ENCODE measurements at places on chromosomes 5 and 9.

DNA sequence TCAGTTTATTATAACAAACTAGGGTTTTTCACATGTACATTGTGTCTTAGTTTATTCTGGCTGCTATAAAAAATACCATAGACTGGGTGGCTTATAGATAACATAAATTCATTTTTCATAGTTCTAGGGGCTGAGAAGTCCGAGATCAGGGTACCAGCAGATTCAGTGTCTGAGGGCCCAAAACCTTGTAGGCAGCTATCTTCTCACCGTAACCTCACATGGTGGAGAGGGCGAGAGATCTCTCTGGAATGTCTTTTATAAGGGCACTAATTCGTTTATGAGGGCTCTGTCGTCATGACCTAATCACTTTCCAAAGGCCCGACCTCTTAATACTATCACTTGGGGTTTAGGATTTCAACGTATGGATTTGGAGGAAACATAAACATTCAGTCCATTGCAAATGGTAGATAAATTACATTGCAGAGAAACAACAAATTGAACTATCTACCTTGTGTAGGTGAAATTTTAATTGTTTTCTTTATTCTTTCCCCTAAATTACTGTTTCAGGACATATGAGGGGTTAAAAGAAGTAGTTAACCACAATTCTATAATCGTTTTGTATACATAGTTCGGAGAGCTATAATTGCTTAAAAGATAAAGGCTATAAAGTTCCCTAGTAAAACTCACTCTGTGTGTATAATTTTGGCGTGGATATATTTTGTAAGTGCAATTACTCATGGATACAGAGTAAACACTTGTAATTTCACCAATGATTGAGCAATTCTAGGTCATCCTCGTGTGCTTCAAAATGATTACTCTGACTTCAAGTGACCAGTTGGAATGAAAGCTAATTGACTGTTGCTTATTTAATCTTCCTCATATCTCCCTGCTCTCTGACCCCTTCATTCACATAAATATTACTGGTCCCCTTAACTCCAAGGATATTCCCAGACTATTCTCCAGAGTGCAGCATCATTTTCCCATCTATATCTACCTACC is 247.5 kb upstream of the TMEM161B start:
- DNase-seq, result no peak

GRCh38 chr5:16260000-16260399 is 80.4 kb upstream of the MARCHF11 start:
- DNase-seq, result no peak

DNA sequence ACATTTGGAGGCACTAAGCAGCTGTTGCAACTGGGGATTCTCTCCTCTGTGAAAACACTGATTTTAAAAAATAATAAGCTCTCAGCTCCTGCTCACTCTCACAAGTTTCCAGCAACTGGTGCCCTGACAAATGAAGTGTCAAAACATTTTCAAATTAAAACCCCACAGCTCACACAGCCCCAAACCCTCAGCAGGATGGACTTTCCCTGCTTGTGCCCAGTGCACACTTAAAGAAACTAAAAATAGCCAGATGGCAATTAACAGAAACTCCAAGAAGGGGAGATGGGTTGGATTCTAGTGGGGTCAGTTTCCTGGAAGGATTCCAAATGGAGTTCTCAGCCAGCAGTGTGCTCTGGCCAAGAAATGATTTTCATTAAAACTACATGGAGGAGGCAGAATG is 163.0 kb upstream of the PUM3 start:
- no peak for DNase-seq

DNA sequence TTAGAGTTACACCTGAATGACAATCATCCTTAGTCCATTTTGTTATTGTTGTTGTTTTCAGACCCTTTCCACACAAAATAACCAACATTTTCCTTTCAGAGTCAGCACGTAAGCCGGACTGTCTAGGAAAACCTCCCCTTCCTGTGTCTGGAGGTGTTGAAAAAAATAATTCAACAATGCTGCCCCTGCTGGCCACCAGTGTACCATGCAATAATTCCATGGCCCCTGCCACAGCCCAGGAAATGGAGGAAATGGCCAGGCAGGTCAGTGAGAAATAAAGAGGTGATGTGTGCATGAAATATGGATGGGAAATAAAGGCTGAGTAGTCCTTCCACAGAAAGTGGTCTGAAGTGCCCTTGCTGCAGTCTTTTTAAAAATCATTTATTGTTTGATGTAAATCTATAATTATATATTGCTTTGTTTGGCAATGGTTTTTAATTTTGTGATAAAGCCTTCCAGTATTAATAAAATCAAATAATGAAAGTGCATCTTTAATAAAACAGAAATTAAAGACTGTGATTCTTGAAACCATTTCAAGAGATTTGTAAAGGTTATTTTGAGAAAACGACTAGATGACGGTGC is 152.8 kb upstream of the PAPPA start:
- no peak for DNase-seq

GRCh38 chr9:127776195-127776923 is 2.1 kb downstream of the SH2D3C start:
- DNase-seq, result peak; percentile 56

DNA sequence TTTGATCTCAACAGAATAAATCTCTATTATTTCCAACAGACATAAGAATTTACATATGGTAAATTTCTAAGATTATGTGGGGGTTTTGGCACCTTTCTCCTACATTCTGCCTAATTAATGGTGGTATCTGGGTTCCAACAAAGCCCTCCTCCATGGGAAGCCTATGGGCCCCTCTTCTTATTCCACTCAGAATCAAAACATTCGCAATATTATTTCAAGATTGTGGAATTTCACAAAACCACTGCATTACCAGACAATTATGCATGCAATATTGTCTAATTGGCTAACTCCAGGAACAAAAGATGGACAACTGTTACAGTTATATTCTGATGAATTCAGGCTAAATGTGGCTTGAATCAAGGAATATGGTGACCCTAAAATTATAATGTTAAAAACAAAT is 434.0 kb downstream of the NFIB start:
- DNase-seq, result no peak

DNA sequence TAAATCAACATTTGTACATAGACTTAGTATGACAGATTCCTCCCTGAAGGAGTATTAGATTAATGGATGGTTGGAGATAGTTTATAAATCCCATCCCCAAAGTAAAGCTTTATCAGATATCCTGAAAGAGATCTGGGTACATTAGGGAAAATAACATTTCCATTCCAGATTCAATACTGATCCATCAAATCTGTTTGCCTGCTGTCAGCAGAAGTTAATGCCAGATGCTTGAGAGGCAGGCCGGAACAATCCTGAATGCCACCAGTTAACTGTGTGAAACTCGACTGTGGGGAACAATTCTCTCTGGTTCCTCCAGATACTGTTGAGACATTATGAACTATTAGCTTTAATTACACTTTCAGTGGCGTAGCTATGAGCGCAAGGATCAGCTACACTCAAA is 1166.8 kb downstream of the MAT2B start:
- DNase-seq, result no peak

GRCh38 chr9:70449461-70449860 is 35.0 kb upstream of the KLF9 start:
- no peak for DNase-seq

DNA sequence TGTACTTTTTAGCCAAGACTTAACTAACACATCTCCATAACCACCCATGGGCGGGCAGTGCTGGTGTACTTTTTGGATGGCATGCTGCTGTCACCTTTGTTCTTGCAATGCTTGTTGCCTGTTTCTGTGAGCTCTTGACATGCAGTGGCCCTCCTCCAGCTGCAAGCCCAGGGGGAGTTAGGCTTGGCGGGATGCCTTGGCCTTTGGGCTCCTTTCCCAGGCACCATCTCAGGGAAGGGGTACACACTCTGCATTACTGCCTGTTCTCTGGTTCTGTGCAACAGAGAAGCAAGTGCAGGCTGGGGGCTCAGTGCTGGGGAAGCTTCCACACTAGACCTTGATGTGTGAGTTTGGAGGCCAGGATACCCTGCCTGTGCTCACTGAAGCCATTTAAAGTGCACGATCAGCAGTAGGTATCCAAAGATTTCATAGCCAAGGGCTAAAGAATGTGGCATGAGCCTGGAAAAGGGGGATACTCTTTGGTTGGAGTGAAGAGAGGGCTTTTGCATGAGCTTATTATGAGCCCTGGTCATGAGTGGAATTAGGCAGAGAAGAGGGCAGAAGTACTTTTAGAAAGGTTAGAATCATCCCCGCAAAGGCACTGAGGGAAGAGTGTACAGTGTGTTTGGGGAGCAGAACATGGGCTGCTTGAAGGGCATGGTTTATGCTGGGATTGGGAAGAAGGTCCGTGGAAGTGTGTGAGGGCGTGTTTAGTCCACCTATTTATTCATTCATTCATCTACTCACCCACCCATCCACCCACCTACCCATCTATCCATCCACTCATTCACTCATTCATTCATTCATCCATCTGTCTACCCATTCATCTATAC is 22.5 kb downstream of the PSAT1 start:
- DNase-seq, result no peak

- no peak for DNase-seq
Measured at GRCh38 chr9:71676460-71676859, 91.9 kb downstream of the CEMIP2 start.

DNA sequence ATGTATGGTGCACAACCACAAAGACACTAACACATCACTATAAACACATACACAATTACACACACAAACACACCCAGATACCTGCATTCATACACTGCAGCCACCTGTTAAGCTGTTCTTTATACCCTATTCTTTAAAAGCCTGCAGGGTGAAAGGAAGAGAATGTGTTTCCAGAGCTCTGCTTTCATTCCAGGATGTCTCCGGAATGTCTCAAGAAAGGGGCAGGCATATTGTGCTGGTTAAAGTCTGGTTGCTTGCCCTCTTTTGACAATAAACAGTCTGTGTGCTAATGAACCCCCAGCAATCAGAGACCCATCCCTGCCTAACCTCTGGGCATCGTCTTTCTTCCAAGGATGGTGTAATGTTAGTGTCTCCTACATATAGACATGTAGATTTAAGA is 181.6 kb downstream of the EPB41L4A start:
- no peak for DNase-seq

DNA sequence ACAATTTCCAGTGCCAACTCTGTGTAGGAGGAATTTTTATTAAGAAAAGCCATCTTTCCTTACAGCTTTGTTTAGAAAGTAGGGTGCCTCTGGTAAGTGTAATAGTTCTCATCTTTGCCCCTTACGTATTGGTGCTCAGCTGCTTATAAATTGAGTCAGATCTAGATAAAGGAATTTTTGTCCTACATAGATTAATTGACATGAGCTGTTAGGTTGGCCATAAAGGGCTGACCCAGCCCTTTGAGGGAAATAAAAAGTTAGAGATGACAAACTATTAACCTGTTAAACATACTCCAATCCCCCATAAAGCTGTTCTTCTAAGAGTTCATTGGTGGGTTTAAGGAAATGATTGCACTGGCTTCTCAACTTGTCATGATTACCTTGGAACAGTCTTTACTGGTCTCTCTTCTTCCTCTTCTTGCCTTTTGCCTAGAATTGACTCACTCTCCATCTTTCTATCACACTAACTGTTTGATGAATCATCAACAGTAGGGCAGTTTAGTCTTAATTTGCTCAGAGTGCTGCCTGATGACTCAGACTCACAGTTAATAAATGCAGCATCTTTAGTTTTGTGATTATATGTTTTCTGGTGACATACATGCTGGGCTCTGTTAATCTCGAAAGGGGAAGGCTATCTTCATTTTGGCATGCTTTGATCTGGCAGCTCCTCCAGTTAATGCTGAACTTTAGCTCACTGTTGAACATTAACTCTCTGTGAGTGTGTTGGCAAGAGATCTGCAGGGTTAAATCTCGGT is 51.7 kb downstream of the ARHGAP26 start:
- no peak for DNase-seq

GRCh38 chr9:113164536-113165300 is 13.9 kb downstream of the SLC31A2 start:
- no peak for DNase-seq
